ENCODE measurements at places on chromosomes 12 and 14. TPM values are rescaled to one million over a fixed set of nuclear protein-coding genes. Genes with fewer than 3 reads are reported as not detected.

Gene ESR2
- total RNA-seq, result 1.0 TPM

Gene SMCO2
- not detected for total RNA-seq

DNA sequence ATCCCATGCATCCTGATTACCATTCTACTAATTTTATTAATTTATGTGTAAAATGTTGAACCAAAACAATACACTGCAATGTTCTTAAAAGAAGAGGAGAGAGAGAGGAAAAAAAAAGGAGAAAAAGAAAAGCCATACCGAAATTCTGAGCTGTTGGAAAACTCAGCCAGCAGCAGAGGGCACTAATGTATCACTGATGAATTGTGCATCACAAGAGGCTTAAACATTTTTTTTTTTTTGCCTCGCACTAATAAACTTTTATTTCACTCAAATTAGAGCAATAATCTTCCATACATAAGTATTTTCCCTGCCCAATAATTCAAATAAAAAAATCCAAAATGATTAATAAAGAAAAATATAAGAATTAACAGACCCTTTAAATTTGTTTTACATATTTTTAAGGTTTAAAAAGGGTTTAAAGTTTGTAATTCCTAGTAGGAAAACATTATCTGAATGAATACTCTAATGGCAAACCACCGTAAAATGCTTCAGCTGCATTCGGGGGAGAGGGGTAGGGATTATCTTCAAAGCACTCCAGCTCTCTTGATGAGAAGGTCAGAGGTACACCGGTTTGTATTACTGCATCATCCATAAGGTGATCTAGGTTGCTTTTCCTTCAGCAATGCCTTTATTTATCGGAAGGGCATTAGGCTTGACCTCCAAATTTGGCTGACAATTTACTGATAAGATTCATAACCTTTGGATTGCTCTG, 41.9 kb downstream of the ATP23 start:
- no peak for DNase-seq

DNA sequence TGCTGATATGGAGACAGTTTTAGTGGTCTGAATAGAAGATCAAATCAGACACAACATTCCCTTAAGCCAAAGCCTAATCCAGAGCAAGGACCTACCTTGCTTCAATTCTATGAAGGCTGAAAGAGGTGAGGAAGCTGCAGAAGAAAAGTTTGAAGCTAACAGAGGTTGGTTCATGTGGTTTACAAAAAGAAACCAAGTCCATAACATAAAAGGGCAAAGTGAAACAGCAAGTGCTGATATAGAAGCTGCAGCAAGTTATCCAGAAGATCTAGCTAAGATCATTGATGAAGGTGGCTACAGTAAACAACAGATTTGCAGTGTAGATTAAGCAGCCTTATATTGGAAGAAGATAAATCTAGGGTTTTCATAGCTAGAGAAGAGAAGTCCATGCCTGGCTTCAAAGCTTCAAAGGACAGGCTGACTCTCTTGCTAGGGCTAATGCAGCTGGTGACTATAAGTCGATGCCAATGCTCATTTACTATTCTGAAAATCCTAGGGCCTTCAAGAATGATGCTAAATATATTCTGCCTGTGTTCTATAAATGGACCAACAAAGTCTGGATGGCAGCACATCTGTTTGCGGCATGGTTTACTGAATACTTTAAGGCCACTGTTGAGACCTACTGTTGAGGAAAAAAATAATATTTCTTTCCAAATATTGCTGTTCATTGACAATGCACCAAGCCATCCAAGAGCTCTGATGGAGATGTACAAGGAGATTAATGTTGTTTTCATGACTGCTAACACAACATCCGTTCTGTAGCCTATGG, 361.0 kb downstream of the DPF3 start:
- DNase-seq, result no peak

DNA sequence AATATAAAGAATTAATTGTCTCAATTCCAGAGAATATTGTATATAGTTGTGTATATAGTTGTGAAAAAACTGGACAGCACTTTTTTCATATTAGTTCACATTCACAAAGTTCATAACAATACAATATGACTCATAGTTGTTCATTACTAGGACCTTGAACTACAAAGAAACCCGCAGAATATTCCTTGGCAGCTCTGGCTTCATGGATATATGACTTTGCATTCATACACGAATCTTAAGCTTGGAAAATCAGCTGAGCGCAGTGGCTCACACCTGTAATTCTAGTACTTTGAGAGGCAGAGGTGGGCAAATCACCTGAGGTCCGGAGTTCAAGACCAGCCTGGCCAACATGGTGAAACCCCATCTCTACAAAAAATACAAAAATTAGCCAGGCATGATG, 38.1 kb upstream of the PCED1B start:
- no peak for DNase-seq

DNA sequence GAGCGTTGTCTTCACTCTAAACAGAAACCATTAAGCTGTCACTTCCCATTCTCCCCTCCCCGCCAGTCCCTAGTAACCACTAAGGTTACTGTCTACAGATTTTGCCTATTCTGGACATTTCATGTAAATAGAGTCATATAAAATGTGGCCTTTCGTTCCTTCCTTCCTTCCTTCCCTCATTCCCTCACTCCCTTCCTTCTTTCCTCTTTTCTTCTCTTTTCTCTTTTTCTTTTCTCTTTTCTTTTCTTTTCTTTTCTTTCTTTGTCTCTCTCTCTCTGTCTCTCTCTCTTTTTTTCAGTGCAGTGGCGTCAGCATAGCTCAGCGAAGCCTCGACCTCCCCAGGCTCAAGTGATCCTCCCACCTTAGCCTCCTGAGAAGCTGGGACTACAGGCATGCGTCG, 37.8 kb downstream of the HCAR2 start:
- no peak for DNase-seq

DNA sequence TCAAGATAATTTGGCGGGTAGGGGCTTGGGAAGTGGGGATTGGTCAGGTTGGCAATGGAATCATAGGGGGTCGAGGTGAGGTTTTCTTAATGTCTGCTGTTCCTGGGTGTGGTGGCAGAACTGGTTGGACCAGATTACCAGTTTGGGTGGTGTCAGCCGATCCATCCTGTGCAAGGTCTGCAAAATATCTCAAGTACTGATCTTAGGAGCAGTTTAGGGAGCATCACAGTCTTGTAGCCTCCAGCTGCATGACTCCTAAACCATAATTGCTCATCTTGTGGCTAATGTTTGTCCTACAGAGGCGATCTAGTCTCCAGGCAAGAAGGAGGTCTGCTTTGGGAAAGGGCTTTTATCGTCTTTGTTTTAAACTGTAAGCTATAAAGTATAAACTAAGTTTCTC, 868.4 kb downstream of the DIO2 start:
- no peak for DNase-seq

DNA sequence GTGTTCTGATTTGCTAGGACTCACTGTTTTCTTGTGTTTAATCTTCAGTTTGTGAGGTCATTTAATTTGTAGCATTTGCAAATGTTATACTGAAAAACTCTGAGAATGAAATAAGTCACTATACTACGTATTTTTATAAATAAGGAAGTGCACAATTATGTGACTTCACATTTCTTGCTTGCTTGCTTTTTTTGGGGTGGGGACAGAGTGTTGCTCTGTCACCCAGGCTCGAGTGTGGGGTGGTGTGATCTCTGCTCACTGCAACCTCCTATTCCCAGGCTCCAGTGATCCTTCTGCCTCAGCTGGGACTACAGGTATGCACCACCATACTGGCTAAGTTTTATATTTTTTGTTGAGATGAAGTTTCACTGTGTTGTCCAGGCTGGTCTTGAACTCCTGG, 32.7 kb downstream of the RBM25 start:
- no peak for DNase-seq

Measured in left ventricle myocardium inferior (tissue), 1 donor.